ENCODE measurements at places on chromosomes 6 and 20.

DNA sequence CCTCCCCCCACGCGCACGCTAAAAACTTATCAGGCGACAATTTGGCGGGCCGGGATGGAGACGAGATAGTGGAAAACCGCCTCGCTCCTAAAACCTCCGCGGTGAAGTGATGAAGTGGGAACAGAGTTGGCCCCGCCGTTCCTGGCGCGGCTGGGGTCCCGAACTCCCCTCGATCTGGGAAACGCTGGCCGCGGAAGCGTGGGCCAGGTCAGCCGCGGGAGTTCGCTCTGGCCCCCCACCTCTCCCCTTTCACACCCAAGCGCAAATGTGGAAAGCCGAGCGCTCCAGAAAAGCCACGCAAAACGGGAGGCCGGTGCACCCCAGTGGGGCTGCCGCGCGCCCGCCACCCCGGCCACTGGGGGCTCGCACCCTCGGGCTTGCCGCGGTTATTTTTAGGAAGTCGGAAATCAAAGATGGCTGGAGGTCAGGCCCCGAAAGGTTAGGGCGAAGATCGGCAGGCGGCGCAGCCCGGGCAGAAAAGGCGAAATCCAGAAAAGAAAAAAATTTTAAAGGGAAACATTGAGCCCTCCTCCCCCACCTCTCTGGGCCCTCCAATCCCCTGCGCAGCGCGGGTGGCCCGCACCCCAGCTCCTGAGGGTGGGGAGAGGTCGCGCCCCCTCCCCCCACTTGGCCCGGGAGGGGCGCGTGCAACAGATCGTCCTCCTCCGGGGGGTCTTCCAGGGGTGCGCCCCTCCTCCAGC is 1.0 kb downstream of the SALL4 start:
- peak; percentile 47 for DNase-seq

DNA sequence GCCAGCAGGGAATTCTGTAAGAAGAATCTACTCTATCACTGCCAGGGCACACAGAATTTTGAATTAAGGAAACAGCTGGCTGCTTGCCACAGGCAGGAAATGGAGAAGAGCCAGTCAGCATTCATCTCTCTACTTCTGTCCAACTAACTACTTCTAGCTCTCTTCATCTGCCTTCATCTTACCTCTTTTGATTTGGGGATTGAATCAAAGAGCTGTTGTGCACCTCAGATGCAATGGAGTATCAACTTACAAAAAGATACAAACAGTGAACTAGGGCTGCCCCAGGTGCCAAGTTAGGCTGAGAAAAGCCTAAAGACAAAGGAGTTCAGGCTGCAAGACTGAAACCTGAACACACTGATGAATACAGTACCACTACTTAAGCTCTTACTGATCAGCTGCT is 82.0 kb downstream of the PTPRK start:
- no peak for DNase-seq

- DNase-seq: no peak
These were observed 20.0 kb downstream of the VEGFA start for GRCh38 chr6:43790031-43790430.

GRCh38 chr6:166935353-166935752 is 21.0 kb downstream of the RNASET2 start:
- DNase-seq: no peak

GRCh38 chr20:35681960-35682359 is 17.2 kb downstream of the NFS1 start:
- no peak for DNase-seq

- DNase-seq: no peak
These were observed 79.7 kb downstream of the RNF217 start for GRCh38 chr6:125041740-125042459.

- DNase-seq: peak; percentile 59
These were observed 679.5 kb upstream of the NRSN1 start for GRCh38 chr6:23446469-23446967.

GRCh38 chr20:9137001-9137400 is 68.1 kb downstream of the PLCB4 start:
- no peak for DNase-seq

- DNase-seq: peak; percentile 52
These were observed 1.8 kb upstream of the PRDM1 start for GRCh38 chr6:106084106-106084988.

DNA sequence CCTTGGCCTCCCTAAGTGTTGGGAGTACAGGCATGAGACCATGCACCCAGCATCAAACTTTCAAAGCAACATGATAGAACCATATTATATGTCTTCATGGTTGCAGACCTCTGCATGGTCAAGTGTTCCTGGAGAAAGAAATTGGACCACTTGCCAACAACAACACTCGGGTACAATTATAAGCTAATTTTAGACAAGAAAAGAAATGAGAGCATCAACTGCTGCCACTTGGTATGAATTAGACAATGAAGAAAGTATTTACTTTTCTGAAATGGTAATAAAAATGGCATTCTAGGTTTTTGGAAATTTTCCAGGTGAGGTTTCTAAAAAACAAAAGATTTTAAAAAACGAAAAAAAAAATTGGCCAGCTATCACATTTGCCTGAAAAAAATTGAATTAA is 7.7 kb upstream of the PM20D2 start:
- DNase-seq: no peak

GRCh38 chr6:20866935-20867703 is 332.9 kb downstream of the CDKAL1 start:
- DNase-seq: no peak

DNA sequence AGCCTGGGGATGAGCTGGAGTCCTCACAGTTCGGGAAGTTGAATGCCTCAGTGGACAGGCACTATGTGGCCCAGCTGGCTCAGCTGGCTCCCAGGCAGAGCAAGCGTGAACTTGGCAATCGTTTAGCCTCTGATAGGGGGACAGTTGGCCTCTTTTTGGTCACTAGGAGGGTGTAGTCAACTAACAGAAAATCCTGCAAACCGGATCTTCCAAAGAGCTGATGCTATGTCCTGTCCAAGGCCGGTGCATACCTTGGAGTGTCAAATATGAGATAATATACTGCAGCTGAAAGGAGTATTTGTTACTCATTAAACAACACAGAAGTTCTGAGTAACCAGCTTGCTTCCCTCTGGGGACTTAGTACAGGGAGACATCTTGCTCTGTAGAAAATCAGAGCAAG is 126.2 kb upstream of the EXOC2 start:
- no peak for DNase-seq

DNA sequence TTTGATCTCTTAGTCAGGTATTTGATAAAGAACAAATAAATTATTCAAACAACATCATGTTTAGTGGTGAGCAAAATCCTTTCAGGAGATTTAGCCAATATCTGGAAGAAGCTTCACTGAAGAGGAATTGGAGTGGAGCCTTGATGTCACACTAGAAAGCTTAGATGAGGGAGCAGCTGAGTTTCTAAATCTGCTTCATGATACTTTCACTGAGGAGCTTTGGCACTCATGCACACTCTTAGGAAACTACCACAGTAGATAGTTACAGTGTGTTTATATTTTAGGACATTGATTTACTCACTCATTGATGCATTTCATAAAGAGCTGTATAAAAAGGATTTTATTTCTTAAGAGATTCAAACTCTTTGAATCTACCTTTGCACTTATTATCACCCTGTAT is 366.2 kb upstream of the BTBD3 start:
- no peak for DNase-seq

DNA sequence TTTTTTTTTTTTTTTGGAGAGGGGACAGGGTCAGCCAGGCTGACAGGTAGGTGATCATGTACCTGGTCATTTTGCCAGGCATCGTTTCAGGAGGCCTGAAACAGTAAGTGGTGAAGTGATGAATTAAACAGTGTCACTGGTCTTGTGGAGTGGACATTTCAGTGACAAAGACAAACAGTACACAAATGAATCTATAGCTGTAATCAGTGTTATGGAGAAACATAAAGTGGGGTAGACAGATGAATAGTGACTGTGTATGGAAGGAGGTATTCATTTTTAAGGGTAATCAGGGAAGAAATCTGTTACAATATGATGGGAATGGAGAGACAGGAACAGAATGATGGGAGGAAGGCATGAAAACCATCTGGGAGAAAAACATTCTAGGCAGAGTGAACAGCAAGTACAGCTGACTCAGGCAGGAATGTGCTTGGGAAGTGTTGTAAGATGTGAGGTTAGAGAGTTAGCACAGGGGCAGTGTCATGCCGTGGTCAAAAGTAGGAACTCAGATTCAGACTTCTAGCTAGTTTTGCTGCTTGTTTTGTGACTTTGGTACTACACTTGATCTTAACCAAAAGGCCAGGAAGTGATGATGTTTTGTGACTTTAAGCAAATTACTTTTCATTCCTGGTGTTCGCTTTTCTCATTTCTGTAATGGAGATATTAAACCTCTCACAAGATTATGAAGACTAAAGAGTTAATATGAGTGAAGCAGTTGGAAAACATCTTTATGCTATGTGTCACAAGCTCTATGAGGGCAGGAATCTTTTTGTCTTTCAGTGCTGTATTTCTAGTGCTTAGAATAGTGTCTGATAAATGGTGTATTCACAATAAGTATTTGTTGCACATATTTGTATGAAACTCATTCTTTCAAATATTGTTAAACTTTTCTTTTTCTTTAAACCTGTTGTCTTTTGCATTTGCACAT is 43.4 kb downstream of the QKI start:
- no peak for DNase-seq

DNA sequence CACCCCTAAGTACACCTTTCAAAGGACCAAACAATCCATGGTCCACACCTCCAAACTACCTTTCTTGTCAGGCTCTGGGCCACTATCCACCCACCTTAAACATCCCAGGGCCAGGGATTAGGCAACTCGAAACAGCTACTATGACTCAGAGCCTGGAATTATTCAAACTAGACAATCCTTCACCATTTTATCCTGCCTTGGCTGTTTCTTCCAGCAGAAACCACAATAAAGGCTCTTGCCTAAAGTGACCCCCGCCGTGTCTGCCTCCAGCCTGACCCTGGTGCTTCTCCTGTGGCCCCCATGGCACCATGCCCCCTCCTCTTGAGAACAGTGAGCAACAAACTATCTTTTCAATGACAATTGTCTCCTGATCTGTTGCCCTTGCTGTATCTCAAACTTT is 195.5 kb downstream of the EPM2A start:
- no peak for DNase-seq

GRCh38 chr6:2263896-2264295 is 18.5 kb upstream of the GMDS start:
- DNase-seq: no peak
